NCI-H1694 (cell line): ENCODE measurements at places on chromosomes 4 and X.

GRCh38 chr4:74379912-74380311, 15.0 kb downstream of the EREG start:
- DNase-seq, result no peak

DNA sequence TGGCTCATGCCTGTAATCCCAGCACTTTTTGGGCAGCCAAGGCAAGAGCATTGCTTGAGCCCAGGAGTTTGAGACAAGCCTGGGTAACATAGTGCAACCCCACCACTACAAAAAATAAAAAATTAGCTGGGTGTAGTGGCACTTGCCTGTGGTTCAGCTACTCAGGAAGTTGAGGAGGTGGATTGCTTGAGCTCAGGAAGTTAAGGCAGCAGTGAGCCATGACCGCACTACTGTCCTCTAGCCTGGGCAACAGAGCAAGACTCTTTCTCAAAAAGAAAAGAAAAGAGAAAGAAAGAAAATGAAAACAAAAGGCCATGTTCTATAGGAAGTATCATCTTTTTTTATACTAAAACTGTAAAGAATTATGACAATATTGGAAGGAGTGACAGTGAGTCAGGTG, 38.5 kb downstream of the NEK1 start:
- DNase-seq, result no peak

DNA sequence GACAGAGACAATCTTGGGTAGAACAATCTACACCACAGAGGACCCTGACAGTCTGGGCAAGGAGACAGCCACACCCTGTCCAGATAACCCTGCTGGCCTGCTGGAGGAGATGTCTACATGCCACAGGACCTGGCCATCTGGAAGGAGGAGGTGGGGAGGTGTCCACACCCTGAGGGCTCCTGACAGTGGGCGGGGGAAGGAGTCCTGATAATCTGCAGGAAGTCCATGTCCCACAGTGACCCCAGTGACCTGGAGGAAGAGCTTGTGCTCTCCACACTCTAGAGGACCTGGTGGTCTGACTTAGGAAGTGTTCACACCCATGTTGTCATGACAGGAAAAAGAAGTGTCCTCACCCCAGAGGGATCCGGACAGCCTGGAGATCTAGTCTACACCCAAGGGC, 5.5 kb downstream of the SUV39H1 start:
- DNase-seq, result no peak

- DNase-seq, result no peak
Observed at GRCh38 chr4:8846046-8846720, 25.5 kb downstream of the HMX1 start.

GRCh38 chr4:83959160-83959559, 423.3 kb downstream of the GPAT3 start:
- no peak for DNase-seq

GRCh38 chr4:1452431-1453051, 46.3 kb upstream of the NKX1-1 start:
- DNase-seq, result no peak

GRCh38 chr4:25523405-25523804, 132.2 kb upstream of the SLC34A2 start:
- DNase-seq, result no peak

DNA sequence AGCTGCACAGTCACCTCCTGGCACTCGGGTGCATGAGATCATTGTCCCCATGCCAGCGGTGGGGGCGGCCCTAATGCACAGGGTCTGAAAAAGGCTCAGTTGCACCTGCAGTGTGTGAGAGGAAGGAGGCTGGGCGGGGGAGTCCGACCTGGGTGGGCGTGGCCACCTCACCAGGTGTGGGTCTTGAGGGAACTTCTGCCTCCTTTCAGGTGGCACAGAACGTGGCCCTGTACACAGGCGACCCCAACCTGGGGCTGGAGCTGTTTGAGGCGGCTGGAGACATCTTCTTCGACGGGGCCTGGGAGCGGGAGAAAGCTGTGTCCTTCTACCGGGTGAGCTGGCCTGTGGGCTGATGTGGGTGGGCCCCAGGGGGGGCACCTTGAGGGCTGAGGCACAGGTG, 34.3 kb upstream of the HTRA3 start:
- DNase-seq, result no peak
